ENCODE measurements at places on chromosomes 12 and 14.

- DNase-seq = no peak
Observed at GRCh38 chr14:79281244-79282152, 929.8 kb downstream of the DIO2 start.

- DNase-seq = no peak
Observed at GRCh38 chr12:66636771-66637170, 42.1 kb downstream of the GRIP1 start.

- DNase-seq = no peak
Observed at GRCh38 chr12:4723226-4723625, 3.0 kb downstream of the GALNT8 start.

GRCh38 chr12:56296295-56296694, 3.8 kb downstream of the CS start:
- DNase-seq = peak; percentile 27

DNA sequence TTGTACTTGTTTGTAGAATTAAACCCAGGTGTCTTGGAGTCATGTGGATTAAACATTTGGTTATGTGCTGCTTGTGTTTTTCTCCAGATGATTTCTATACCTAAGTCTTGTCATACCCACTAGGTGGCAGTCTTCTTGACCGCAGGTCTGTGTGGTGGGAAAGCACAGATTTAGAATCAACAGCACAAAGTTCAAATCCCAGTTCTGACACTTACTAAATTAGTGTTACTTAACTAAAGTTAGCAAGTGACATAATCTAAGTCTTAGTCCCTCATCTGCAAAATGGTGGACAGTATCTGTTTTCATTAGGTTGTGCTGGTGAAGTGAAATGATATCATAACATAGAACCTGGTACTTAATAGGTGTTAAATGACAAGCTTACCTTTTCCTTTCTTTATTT, 151.0 kb upstream of the ARHGAP5 start:
- peak; percentile 58 for DNase-seq

DNA sequence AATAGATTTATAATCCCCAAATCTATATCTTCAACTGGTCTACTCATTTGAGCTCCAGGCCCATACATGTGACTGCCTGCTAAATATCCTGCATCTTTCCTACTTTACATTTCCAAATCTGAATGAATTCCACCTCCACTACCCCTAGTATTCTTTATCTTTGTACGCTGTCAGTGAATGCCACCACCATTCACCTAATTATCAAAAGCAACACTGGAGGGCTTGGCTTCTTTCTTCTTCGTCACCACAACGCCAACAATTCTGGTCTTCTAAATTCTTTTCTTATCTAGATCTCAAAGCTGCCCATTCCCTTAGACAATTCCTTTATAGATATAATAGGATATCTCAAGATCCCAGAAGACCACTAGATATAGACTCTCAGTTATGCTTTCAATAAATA, 47.1 kb upstream of the ADAMTS20 start:
- DNase-seq = no peak

- no peak for DNase-seq
Observed at GRCh38 chr14:23632461-23633159, 3.6 kb upstream of the DHRS2 start.

GRCh38 chr12:39157696-39158342, 252.4 kb upstream of the CPNE8 start:
- no peak for DNase-seq

All from GM12865 (cell line).